ENCODE measurements at places on chromosomes 11 and 22.
A peak's percentile ranks its signal among the peaks of the same experiment; 100 is the strongest.

GRCh38 chr11:4922304-4922703, 1.8 kb downstream of the OR51G1 start:
- DNase-seq: no peak

- no peak for DNase-seq
Measured at GRCh38 chr11:67492069-67492727, 9.4 kb downstream of the AIP start.

DNA sequence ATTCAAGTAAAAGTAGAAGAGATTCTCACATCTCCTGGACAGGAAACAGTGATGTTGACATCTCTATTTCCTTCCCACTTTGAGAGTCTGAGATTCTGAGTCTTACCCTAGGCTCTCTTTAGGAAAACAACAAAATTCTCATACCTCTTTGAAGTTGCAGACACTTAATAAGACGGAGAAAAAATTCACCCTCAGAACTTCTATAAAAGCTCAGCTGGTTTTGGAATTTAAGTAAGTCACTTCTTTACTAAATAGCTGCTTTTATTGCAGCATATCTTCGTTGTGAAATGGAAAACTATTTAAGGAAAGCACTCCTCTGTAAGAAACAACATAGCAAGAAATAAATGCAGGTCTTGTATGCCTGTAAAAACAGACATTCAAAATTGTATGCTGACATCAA, 79.1 kb downstream of the MSANTD4 start:
- DNase-seq: no peak

DNA sequence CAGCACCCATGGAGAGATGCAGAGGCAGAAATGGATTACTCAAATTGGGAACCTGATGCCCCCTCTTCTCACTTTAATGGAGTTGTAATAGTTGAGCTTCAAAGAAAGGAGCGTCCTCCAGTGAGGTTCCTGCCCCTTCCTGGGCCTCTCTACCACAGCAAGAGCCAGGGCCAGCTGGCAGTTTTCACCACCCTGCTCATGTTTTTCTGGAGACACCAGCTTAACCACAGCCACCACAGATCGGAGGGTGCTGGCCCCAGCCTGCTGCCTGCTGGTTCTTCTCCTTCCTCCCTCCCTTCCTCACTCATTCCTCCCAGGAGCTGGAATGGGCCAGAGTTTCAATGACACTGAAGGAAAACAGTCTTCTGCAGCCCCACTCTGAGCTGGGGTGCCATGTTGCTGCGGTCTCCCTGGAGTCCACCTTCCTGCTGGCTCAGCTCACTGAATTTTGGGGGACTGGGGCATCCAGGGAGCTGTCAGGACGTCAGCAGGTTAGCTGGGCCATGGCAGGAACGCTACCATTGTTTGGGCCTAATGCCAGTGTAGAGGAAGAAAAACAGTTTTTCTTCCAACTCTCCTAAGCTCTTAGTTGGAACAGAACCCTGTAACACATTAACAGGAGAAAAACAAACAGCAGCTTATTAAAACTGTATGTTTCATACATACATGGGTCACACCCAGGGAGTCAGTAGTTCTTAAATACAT, 57.7 kb downstream of the TRAF6 start:
- DNase-seq: peak; percentile 82

DNA sequence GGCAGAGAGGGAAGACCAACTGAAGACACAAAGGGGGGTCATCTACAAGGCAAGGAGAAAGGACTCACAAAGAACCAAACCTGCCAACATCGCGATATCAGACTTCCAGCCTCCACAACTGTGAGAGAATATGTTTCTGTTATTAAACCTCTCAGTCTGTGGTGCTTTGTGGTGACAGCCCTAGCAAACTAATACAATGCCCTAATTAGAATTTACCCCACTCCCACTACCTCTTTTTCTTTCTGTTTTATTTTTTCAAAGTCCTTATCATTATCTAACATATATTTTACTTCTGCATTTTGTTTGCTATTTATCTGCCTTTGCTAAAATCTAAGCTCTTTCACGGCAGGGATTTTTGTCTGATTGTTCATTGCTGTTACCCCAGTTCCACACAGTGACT, 2.5 kb upstream of the OR52D1 start:
- DNase-seq: no peak

DNA sequence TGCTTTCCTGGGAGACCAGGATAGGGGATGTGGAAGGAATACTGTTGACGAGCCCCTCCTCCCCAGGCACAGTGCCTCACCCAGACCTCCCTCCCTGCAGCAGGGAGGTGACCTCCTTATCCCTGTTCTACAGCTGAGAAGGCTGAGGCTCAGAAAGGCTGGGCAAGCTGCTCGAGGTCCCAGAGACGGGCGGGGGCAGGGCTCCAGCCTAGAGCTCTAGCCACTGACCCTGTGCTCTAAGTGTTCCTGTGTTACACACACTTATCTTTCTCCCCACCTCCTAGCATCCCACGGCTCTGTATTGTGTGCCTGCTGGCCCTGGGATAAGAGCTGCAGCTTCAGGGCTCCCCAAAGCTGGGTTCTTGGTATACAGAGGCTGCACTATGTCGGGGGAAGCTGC, 7.9 kb downstream of the CCDC134 start:
- DNase-seq: no peak

DNA sequence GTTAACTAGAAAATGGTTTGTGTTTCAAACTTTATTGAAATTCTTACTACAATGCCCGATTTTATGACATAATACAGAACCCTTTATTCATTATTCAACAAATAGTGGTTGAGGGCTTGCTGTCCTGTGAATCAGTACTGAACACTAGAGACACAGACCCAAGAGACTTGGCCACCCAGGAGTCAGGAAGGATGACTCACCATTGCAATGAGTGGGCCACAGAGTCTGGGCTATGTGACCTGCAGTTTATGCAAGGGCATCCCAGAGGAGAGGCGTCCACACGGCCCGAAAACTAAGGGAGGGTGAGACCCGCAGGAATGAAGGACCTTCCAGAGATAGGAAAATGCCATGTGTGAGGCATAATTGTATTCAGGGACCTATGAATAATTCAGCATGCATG, 143.8 kb upstream of the DDI1 start:
- DNase-seq: no peak

DNA sequence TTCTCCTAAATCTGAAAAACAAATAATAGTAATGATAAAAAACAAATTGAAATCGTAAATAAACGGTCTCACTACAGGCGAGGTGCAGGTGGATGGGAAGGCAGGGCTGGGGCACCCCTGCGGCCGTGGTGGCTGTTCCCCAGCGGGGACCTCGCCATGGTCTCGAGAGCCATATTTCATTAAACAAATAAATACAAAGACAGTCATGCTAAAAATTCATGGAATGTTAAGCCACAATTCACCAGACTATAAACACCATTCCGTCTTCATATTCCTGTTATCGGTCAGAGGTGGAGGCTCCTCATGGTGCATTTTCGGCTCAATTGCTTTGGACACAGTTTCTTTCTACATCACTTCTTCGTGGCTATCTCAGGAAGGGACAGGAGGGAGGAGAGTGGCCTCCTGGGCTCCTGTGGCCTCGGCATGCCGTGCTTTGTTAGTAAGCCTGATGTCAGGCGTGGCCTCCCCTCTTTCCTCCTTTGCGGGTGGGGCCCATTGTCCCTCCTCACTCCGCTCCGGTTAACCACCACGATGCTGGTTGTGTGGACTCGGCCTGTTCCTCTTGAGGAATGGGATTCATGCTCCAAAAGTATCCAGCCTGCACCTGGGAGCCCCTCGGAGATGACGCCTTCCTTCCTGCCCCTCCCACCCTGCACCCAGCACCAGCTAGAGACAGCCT, 16.1 kb upstream of the BRSK2 start:
- DNase-seq: no peak

DNA sequence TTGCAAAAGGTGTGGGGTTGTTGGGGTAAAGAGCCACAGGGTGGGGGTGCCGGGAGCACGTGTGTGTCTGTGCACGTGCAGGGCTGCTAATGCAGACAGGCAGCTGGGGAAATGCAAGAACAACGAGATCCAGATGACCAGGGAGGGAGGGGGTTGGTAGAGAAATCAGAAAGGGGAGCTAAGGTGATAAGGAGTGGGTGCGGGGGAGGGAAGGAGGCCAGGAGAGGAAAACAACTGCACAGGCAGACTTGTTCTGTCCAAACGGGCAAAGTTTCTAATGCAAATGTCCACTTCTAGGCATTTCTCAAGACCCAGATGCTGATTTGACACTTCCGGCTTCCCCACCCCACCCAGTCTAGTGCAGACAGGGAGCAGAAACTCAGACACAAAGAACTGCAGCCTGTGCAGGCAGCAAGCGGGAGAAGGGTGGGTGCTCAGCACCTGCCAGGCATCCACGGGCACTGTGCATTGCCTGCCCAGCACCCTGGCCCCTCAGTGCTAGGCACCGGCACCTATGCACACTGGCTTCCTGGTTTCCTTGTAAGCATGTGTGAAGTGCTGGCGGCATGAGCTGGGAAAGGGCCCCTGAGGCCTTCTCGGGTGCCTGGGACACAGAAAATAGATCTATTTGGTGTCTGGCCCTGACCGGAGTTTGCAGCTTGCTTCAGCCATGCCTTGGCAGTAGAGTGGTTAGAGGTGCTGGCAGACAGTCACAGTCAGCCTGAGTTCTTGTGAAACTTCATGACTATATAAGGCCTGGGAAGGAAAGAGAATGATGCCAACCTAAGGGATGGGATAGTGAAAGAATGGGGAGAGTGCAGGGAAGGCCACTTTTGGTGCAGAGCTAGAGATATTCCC, 220.1 kb upstream of the SORL1-AS1 start:
- no peak for DNase-seq

- no peak for DNase-seq
Measured at GRCh38 chr11:66275396-66275795, 2.6 kb upstream of the CNIH2 start.

DNA sequence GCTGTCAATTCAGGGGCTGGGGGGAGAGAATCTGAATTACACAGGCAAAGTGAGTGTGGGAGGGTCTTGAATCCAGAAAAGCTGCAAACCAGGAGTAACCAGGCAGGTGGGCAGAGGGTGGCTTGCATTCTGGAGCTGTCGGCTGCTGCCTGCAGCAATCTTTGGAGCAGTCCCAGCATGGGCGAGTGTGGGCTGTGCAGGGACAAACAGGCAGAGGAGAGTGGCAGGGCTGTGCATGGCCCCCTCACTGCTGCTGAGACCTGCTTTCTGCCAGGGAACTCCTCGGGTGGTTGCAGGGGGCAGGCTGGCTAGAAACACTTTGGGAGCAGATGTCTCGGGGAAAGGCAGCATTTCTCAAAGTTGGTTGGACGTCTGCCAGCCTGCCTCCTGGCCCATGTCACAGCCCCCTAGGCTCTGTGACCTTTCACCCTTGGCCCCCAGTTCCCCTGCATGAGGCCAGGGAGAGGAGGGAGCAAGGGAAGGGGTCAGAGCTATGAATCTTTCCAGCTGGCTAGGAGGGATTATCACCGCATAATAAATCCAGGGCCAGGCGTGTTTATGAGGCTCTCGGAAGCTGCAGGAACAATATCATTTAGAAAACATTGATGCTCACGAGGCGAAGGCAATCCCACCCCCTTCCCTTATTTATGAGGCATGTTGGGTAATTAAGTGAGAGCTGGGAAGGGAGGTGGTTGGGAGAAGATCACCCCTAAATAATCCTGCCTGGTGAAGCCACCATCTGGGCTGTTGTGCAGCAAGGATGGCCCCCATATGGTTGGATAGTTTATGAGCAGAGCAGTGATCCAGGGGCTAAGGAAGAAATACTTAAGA, 212.3 kb upstream of the NCAM1 start:
- no peak for DNase-seq

GRCh38 chr11:6248248-6248647, 9.4 kb downstream of the CNGA4 start:
- no peak for DNase-seq
